AG09309 (cell line): ENCODE measurements at places on chromosomes 6 and 20.

GRCh38 chr20:57281900-57282299 lies 15.5 kb upstream of the BMP7 start:
- DNase-seq, result no peak

GRCh38 chr6:44054721-44055559 lies 72.3 kb downstream of the MRPL14 start:
- peak; percentile 71 for DNase-seq

GRCh38 chr6:45923831-45924391 lies 91.7 kb downstream of the CLIC5 start:
- no peak for DNase-seq

DNA sequence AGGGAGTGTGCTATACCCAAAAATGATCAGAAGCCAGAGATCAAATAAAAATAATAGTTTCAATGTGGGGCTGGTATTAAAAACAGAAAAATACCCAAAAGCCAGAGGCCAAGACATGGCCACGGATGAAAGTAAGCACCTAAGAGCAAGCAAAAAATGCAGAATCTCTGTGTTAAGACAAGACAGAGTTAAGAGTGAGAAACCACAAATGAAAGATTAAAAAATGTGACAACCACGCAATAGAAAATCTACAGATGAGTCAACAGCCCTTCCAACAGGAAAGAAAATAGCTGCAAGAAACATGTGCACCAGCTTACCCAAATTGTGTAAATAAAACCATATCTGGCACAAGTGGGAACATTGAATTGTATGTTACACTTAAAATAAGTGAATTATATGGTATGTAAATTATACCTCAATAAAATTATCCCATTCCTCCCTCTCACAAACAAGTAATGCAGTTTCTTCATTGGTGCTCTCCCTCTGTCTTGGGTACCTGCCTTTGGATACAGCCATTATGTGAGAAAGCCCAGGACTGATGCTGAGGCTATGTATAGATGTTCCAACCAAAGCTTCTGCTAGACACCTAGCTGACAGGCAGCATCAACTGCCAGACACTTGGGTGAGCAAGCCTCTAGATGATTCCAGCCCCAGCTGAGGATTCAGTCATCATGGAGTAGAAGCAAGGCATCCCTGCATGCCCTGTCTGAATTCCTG lies 55.3 kb upstream of the UFL1 start:
- no peak for DNase-seq

GRCh38 chr20:64173116-64173515 lies 8.9 kb downstream of the MYT1 start:
- no peak for DNase-seq

DNA sequence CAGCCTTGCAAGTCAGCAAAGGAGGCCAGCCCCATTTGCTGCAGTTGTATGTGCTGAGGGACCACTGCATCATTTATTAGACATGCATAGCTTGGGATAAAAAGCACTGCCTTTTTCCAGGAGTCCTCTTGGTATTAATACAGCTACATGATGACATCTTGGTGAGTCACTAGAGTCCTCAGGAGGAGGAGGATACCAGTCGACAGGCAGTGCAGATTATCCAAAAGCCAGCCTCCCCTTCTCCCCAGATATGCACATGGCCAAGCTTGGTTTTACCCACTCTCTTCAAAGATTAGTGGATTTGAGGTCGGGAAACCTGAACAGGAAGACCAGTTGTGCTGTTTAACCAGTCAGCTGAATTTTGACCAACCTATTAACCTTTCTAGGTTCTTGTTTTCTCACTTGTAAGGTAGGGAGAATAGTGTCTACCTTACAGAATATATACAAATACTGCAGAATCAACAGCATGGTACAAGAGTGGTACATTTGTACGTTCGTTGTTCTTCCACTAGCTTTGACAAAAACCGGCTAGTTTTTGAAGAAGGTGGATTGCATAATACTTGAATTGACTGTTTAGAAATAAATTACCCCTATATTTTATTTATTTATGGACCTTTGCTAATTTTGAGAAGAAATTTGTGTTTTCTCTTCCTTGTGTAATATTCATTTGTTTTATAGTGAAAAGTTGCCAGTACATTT lies 31.9 kb downstream of the VAPB start:
- peak; percentile 14 for DNase-seq

DNA sequence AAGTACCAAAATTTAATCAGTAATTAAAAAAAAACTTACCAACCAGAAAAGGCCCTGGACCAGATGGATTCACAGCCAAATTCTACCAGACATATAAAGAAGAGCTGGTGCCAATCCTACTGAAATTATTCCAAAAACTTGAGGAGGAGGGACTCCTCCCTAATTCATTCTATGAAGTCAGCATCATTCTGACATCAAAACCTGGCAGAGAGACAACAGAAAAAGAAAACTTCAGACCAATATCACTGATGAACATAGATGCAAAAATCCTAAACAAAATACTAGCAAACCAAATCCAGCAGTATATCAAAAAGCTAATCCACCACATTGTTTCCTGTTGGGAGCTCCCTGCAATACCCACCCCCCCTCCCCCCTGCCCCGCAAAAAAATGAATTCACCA lies at the start of gene WFDC11:
WFDC11 (minus strand) TSS at position 101 of the 400 bp plus-strand sequence. CDS start 19,639 bp downstream, outside the sequence.
- DNase-seq, result no peak

- DNase-seq, result no peak
These were observed 6.0 kb upstream of the VNN1 start for GRCh38 chr6:132719736-132720448.

DNA sequence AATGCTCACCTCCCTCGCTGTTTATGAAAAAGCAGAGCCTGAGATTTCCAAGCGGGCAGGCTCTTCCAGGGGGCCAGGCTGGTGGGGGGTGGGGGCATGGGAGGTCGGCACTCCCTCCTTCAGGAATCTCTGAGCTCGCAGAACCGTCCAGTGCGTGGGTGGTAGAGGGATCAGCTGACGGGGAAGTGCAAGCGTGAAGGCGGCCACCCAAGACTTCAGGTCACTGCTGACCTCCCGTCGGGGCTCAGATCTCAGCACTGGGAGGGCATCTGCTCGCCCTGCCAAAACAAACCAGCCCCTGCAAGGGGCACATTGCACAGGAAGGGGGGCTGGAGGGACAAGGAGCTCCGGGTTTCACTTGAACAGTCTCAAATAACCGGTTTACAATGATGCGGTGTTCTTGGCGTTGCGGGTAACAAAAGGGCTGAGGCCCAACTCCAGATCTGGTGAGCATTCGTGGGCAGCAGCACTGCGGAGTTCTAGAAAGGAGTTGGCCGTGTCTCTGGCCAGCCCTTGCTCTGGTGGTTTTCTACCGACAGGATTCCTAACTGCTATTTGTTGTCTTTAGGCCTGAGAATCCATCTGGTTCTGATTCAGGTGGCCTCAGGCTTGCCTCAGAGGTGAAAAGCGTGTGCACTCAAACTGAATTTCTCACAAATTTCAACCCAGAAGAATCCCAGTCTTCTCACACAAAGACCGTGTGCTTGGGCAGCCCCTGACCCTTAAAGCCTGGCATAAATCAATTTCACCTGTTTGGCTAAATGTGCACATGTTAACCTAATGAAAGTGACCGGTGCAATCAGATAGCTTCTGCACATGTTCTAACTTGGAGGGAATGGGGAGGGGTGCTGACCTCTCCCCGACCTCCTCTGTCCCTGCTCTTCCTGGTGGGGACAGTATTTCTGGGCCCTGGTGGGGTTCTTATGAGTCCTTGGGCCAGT lies 191.6 kb downstream of the MYLK4 start:
- DNase-seq, result no peak

GRCh38 chr20:39195582-39196021 lies 233.5 kb downstream of the DHX35 start:
- DNase-seq, result no peak

DNA sequence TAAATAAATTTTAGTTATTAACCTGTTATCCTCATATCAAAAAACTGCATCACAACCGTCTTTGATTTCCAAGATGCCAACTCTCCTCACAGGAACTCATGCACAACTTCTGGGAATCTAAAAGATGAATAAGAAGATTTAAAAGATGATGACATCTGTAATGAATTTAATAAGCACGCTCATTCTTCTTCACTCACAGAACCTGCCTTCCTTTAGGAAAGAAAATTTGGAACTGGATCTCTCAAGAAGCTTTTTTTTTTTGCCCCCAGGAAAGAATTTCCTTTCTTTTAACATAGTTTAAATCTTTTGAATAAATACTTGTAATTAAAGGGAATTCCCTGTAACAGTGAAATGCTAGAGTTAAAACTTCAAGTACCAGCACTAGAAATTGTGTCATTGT lies 161.5 kb downstream of the HIVEP2 start:
- DNase-seq, result peak; percentile 40

DNA sequence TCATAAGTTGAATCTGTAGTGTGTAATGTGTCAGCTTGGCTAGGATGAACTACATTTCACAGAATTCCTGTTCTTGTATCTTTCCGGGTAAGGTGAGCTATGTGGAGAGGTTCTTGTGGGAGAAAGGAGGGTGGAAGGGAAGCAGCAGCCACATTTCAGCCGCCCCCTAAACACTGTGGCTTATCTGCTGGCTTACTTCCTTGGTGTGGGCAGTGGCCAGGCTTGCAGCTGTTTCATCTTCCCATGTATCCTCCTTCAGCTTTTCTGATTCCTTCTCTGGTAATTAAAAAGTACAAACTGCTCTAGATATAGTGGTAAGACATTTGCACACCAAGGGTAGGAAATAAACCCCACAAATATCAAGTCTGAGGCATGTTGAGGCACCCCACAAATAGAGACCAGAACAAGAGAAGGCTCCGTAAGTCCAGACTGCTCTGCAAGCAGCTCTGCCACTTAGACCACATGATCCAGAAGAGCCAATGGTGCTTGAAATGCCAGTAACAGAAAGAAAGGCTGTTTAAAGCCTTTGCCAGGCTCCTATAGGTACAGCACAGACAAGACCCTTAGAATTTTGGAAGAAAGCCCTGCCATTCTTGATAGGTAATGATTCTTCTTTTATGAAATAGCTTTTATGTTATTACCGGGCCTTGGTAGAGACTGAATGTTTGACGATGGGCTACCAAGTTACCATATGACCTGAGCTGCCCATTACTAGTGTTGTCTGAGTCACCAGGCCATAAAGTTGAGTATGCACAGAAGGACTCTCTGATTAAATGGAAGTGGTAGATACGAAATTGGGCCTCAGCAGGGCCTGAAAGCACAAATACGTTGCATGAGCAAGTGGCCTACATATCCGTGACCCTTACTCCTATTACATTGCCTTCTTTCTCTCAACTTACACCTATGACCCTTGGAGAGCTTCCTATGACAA lies 215.0 kb upstream of the SGK1 start:
- DNase-seq, result no peak

DNA sequence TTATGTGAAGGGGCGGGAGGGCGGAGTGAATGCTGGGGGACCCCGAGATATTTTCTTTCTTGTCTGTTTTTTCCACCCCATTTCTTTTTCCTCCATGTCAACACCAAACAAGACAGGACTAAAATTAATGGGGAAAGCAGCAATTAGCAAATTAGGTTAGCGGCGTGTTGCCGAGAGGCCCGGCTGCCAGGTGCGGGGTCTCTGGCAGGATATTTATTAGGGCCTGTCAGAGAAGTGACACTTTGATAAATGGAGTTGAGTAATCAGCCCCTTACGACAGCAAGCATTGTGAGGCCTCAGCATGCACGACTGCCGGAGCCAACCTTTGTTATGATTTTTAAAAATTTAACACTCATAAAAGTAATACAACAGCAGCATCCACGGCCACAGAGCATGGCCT lies 193.8 kb downstream of the DHX35 start:
- no peak for DNase-seq

- DNase-seq, result no peak
These were observed 67.3 kb upstream of the ADTRP start for GRCh38 chr6:11845664-11846577.

DNA sequence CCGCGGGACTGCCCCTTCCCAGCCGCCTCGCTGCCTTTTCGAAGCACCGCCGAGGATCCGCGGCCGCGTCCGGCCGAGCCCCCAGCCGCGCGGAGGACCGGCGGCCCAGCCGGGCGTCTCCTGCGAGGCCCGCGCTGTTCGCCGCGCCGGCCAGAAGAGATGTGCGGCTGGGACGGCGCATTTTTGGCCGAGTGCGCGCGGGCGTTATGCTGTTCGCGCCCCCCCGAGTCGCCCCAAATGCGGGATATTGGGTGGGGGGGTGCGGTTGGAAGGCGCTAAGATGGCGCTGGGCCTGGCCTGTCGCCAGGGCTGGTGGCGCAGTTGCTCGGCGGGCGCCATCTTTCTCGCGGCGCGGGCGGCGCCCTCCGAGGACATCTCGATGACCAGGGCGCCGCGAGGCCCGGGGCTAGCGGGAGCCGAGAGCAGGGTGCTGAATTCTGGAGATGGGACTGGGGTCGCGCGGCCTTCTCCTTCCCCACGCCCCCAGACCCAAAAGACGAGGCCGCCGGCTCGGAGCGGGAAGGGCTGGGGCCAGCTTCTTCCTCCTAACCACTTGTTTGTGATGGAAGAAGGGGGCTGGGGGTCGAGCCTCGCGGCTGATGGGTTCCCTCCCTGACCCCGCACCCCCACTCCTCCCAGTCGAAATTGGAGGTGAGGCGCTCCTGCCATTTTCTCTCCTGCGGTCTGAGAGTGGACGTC lies 1.5 kb downstream of the BICRAL start:
- no peak for DNase-seq

GRCh38 chr6:166106076-166106686 lies 61.5 kb downstream of the TBXT start:
- DNase-seq, result peak; percentile 4

DNA sequence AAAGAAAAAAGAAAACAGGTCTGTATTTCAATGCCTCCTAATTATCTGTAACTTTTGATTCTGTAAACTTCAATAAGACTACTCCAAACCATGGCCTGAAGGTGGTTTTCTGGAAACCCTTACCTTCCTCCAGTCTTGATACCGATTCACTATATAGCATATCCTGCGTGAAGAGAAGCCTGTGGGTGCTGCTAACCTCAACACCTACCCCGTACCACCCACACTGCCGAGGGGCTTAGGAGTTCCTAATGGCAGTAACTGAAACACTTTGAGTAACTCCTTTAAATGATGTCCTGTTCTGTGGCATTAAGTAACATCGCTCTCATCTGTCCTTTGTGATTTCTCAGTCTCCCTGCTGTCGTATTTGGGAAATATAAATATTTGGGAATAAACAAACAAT lies 104.5 kb upstream of the CARMIL1 start:
- no peak for DNase-seq

- DNase-seq, result no peak
These were observed 17.4 kb downstream of the UBE2V1 start for GRCh38 chr20:50095476-50096078.

DNA sequence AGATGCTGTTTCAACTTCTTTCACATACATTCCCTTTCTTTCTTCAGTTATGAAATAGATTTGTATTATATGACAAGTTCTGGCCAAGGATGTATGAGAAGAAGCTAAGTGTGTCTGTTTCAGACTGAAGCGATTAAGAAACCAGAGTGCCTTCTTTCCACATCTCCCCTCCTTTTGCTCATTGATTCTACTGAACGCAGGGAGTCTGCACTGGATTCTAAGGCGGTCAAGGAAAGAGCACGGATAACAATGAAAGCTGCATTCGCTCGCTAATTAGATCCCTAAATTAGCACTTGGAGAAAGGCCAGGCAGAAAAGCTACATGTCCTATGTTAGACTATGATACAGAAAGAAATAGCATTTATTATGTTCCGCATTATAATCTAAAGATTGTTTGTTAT lies 267.7 kb downstream of the HAO1 start:
- DNase-seq, result no peak
